Body of pancreas (tissue), 4 donors: ENCODE measurements at places on chromosomes 12 and 14. TPM values are rescaled to one million over a fixed set of nuclear protein-coding genes. Genes with fewer than 3 reads are reported as not detected.
A peak's percentile ranks its signal among the peaks of the same experiment; 100 is the strongest.

DLGAP5 gene
- not detected for total RNA-seq

SETD1B gene
- 15.8 TPM for total RNA-seq

DEPDC4 gene
- 2.1 TPM for total RNA-seq

TMPRSS12 gene
- not detected for total RNA-seq

HOXC10 gene
- not detected for total RNA-seq

- no peak for DNase-seq
Measured at GRCh38 chr12:34166427-34167060, 144.2 kb downstream of the ALG10 start.

GRCh38 chr14:104724981-104725771 is 1.1 kb downstream of the ADSS1 start:
- peak; percentile 51 for DNase-seq

GRCh38 chr14:87617079-87617478 is 375.9 kb downstream of the GALC start:
- DNase-seq: no peak

GRCh38 chr12:9977916-9978315 is 6.7 kb downstream of the CLEC12A start:
- no peak for DNase-seq
